Stimulated activated CD8-positive, alpha-beta memory T cell treated with anti-CD3 and anti-CD28 coated beads, Interleukin-4, amount 100 ng/mL, for 1 hour (primary cell): ENCODE measurements at places on chromosomes 1 and 21.

DNA sequence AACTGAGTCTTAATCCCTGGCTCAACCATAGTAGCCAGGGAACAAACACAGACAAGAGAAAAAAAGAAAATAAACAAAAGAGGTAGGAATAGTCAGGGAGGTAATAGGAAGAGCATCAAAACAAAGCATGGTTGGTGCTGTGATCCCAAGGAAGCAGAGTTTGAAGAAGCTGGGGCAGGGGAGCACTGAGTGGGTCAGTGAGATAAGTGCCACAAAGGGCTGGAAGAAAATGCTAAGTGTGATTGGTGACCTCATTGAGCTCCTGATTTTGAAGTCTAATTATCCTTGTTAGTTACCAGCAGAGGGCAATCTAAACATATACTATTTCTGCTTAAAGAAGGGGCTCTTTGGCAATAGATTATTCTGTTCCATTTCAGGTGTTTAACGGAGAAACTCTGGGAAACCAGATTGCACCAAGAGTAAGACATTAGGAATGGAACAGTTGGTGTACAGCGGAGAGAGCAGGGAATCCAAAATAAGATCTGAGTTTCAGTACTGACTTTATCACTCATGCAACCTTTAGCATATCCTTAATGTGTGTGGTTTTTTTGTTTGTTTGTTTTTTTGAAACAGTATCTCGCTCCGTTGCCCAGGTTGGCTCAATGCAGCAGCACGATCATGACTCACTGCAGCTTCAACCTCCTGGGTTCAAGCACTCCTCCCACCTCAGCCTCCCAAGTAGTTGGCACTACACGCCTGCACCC lies 30.7 kb upstream of the KIAA1614 start:
- no peak for DNase-seq

- no peak for DNase-seq
Measured at GRCh38 chr1:236149696-236150228, 7.4 kb downstream of the GPR137B start.

DNA sequence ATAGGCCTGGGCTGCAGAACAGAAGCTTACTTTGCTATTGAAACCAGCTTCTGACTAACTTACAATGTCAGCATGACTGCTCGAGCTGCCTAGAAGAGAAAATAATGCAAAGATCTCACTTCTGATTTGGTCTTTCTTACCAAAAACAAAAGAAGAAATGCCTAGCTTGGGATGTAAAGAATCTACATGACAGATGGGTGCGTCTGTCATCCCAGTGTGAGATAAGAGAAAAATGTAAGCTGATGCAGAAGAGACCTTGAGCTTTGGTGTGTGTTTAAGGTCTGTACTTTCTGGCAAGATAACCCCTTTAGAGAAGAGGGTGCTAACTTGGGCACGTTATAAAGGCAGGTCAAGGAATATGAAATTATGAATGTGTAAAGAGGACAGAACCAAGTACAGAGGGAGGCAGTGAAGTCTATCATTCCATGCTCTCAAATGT lies 3.6 kb downstream of the FAM20B start:
- DNase-seq = no peak

- DNase-seq = peak; percentile 49
Measured at GRCh38 chr1:116817582-116818064, 63.4 kb downstream of the CD2 start.

GRCh38 chr21:42799516-42799915 lies 79.8 kb downstream of the WDR4 start:
- DNase-seq = no peak

DNA sequence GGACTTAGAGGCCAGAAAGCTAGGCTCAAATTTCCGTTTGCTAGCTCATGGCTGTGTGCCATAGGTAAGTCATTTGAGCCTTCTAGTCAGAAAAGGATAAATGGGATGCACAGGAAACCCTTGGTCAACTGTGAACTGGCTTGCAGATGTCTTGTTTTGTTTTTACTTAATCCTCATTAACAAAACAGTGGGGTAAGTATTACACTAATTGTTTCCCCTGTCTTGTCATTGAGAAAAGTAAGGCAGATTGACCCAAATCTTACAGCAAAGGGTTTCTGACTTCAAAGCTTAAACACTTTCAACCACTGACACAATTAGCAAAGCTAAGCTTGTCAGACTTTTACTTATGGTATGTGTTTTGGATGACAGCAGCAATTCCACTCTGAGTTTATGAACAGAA lies 291.3 kb downstream of the NTNG1 start:
- no peak for DNase-seq
